ENCODE measurements at places on chromosomes 7 and 10. TPM values are rescaled to one million over a fixed set of nuclear protein-coding genes. Genes with fewer than 3 reads are reported as not detected.

Gene MRC1
- total RNA-seq: 73.4 TPM

Gene GPNMB
- 139 TPM for total RNA-seq

GRCh38 chr10:62582101-62582705, 208.0 kb downstream of the ZNF365 start:
- DNase-seq: no peak

DNA sequence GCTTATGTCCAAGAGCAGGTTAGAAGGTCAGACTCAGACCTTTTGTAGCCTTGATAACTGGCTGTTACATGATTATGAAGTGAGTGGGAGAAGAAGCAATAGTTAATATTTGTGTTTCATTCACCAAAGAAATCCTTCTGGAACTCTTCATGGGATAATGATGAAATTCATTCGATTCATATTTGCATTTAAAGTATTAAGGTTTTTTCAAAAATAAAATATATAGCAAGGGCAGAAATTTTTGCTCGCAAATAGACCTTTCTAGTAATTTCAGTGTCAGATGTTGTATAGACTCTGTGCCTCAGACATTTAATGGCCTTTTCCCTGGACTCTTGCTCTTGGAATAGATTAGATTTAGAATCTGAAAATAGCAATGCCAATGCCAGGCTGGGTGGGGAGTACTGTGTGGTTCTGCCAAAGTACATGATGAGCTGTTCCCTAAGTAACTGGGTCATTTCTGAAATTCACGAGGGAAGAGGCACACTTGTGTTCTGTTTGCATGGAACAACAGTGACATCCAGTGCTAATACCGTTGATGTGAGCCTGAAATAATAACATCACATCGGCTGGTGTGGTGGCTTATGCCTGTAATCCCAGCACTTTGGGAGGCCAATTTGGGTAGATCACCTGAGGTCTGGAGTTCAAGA, 119.2 kb downstream of the MBL2 start:
- DNase-seq: no peak

DNA sequence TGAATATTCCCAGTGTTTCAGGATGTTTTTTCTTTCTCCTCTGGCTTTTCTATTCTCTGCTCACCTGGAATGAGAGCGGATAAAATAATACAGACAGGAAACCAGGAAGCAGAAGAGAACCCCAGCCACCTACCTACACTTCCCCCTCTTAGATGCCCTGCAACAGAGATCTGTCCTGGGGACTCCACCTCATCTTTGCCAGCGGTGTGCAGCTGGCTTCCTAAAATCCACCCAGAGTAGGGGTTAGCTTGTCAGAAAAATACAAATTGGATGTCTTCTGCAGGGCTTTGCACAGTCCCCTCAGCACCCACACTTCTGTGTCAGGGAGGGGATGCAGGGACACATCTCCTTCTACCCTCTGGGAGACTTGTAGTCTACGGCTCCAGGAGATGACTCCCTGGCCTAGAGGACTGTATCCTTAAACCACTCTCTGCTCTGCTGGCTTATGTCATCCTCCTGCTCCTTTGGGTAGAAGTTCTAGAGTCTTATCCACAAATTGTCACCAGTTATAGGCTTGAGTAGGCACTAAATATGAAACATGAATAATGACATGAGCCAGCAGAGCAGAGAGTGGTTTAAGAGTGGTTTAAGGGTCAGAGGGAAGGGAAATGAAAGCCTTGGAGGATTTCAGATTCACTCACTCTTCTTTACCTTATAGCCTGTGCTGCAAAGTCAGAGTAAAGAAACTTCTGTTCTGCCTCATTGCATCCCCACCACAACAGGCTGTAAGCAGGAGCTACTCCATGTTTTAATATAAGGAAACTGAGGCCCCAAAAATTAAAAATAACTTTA, 749.4 kb downstream of the AUTS2 start:
- no peak for DNase-seq

DNA sequence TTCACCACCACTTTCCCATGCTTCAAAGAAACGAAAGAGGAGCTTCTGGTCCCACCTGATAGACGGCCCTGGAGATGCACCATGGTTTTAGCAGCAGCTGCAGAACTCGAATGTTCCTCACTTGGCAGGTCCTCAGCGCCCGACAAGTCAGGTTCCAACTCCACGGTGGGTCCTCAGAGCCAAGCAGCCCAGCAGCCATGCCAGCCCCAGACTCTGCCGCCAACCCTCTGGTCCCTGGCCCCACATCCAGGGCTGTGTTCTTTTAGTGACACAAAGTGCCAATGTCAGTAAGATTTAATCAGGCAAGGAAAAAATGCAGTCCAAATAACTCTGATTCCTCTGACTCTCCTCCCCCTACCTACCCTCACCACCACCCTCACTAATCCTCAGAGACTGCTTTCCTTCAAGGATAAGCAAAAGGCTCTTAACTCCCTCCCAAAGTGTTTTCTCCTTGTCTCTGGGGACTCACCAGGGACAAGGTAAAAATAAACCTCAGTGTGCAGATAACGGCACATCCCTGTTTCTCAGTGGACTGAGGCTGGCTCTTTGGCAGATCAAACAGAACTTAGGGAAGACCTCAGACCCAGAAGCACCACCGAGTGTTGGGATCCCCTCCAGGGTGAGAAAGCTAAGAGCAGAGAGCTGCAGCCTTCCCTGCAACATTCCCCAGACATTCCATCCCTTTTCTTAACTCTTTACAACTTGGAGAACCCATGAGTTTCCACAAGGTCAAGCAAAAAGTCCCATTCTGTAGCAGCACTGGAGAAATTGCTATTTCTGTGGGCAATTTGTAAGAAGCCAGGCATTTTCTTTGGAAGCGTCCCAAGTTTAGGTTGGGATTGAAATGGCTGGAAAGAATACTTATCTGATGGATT, 358.9 kb downstream of the FRMD4A start:
- no peak for DNase-seq

GRCh38 chr7:37310327-37311080, 138.2 kb downstream of the ELMO1 start:
- DNase-seq: no peak

DNA sequence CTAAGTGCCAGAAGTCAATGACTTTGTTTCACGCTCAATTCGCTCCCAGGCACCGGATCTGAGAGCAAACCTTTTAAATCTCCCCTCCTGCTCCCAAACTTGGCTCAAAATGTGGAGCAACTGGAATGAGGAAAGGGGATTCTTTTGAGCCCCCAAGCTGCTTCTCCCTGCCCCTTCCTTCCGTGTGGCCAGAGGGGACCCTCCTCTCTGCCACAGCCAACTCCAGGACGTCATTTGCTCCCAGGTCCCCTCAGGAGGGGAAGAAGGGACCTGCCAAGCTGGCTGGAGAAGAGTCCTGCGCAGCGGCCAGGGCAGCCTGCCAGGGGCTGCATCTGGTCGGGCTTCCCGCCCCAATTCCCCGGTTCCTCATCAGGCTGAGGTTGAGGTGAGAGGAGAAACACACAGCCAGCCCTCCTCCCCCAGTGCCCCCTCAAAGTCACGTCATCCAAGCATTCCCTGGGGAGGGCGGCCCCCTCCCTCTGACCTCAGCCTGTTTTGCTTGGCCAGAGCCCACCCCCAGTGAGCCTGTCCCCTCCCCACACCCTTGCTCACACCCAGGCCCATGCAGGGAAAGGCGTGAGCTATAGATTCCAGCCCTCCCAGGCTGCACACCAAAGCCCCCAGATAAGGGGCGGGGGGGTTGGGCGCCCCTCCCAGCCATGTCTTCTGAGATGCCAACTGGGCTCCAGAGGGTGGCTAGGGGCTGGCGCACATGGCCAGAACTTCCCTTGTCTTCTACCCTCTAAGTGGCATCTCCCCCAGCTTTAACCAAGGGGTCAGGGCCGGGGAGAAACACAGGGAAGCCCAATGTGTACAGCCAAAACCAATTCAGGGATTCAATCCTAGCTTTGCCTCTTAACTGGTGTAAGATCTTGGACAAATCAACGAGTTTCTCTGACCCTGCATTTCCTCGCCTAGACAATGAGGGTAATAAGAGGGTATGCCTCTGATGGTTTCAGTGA, 35.0 kb downstream of the SH3PXD2A start:
- DNase-seq: no peak

DNA sequence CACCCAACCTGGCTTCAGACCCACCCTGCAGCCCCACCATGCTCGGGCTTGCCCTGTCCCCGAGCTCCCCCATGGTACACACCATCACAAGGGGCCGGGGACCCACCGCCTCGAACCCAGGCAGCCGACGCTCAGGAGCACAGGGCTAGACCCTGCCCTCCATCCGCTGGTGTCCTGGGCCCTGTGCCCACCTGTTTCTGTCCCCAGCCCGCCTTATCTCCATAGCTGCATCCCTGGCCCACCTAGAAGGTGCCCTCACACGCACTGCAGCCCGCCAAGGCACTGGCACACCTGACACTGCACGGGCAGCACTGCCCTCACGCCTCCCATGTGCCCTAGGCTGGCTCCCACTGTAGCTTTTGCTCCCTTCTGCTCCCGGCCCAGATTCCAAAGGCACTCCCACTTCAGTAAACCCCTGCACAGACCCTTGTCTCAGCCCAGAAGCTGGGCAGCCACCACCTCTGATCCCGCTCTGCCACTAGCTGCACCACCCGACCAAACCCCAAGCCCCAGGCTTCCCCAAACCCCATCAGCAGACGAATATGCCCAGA, 17.1 kb downstream of the YKT6 start:
- DNase-seq: no peak

All from thoracic aorta (tissue), 2 donors.